ENCODE measurements at places on chromosomes 6 and 20. TPM values are rescaled to one million over a fixed set of nuclear protein-coding genes. Genes with fewer than 3 reads are reported as not detected.

The BTN2A1 gene
- 59.0 TPM for total RNA-seq

The DOK5 gene
- not detected for total RNA-seq

GRCh38 chr6:32852844-32853540, 512 bp downstream of the TAP1 start:
- no peaks in the 10 kb centered on the region for H3K27me3 ChIP-seq
- peaks cover 76% of the 10 kb centered on the region for H3K4me1 ChIP-seq
- H3K4me3 ChIP-seq = peak overlapping the region; percentile 96
- DNase-seq = peak; percentile 48
- H3K36me3 ChIP-seq = peaks cover 53% of the 10 kb centered on the region

- no peak overlapping the region for H3K4me3 ChIP-seq
- H3K27me3 ChIP-seq = peaks cover 2% of the 10 kb centered on the region
- no peak overlapping the region for H3K27ac ChIP-seq
- H3K36me3 ChIP-seq = no peaks in the 10 kb centered on the region
Observed at GRCh38 chr6:48099713-48100587, 11.0 kb downstream of the PTCHD4 start.

GRCh38 chr6:77447254-77447653, 16.0 kb downstream of the HTR1B start:
- H3K4me3 ChIP-seq = no peak overlapping the region
- no peak for DNase-seq
- no peaks in the 10 kb centered on the region for H3K36me3 ChIP-seq

All from naive thymus-derived CD8-positive, alpha-beta T cell (primary cell).